ENCODE measurements at places on chromosomes 3 and 15.

- no peak for DNase-seq
These were observed 49.1 kb downstream of the FBN1 start for GRCh38 chr15:48596415-48596814.

DNA sequence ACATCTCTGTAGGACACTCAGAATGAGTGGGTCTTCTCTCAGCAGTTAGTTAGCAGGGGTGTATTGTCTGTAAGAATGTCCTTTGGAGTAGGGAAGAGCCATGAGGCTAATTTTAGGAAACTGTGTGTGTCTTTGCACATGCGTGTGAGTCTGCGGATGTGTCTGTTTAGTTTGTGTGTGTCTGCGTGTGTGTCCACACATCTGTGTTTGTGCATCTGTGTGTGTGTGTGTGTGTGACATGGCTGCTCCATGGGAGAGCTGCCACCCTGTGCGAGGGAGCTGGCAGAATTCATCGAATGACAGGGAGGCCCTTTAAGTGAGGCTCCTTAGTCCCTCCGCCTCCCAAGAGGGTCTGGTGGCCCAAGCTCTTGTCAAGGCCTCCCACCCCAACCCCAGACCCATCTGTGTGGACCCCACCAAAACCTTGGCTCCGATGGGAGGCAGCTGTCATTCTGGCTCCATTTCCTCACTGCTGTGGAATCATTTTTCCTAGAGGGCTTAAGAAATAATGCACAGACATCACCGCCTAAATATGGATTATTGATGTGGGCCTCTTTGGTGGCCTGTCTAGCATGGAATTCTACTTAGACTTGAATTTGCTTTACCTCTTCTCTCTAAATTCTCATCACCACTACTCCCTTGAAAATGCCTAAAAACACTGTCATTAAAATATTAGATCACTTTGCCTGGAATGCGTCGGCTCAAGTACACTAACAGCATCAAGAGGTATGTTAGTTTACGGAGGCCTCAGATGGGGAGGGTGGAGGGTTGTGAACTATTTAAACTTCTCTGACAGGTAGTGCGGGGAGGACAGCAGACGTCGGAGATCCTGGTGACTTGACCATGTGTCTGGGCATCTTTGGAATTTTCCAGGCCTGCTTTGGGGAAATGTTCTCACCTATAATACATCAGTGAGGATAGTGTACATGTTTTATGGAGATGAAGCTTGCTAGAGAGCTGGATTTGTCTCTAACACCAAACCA lies 9.4 kb downstream of the ESYT3 start:
- DNase-seq, result no peak

GRCh38 chr3:122635789-122636188 lies 44.9 kb upstream of the PARP14 start:
- DNase-seq, result no peak

GRCh38 chr3:74651292-74651691 lies 36.8 kb upstream of the CNTN3 start:
- DNase-seq, result no peak

GRCh38 chr15:39788108-39788507 lies 5.5 kb upstream of the FSIP1 start:
- DNase-seq, result no peak

- DNase-seq, result no peak
These were observed 367.3 kb downstream of the OCA2 start for GRCh38 chr15:27731776-27732175.

DNA sequence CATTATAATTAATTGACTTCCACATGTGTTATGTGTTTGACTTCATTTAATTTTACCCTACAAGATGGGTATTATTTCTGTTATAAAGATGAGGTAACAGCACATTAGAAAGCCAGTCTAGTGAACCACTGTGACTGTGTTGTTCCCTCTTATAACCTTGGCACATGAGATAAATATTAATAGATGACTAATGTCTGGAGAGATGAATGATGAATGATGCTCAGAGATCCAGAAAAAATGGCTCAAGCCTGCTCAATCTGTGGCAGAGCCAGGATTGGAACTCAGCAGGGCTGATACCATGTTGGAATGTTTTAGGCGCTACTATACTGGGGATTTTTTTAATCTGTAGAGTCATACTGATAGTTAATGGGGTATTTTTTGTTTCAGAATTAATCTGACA lies 118.8 kb upstream of the PTX3 start:
- DNase-seq, result no peak

- DNase-seq, result no peak
These were observed 100.4 kb upstream of the HES1 start for GRCh38 chr3:194035406-194036138.

DNA sequence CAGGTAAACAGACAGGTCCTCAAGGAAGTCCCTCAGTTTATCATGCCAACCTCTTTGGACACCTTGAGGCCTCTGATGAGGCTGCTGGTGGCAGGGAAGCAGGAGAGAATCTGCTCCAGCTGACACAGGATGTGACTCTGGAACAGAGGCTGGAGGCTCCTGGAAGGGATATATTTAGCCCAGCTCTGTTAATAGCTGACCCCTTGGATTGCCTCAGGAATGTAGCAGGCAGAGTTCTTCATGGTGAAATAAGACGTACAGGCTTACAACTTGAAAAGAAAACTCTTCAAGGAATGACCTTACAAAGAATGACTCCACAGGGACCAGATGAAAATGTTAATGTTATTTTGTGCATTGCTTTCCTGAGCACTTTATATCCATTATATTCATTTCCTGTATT lies 90.5 kb downstream of the AQP9 start:
- no peak for DNase-seq

DNA sequence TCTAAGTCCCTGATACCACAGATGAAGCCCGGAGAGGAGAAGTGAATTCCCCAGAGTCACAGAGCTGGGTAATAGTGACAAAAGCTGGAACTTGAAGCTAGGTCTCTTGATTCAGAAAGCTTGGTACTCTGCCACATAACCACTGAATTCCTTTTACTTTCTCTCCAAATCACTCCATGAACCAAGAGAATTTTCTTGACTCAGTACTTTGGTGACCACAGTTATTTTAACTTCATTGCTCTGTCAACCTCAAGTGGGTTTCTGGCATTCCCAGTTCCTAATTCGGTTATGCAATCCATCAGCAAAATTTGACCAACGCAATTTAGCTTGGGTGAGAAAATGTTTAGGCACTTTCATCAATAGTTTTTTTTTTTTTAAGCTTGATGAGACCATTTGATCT lies 61.0 kb upstream of the PPARG start:
- no peak for DNase-seq

- no peak for DNase-seq
These were observed 31.3 kb downstream of the TFRC start for GRCh38 chr3:196050597-196050996.

- no peak for DNase-seq
These were observed 15.3 kb downstream of the ZBTB47 start for GRCh38 chr3:42668793-42669217.

GRCh38 chr3:102761766-102762165 lies 327.0 kb downstream of the ZPLD1 start:
- DNase-seq, result no peak

DNA sequence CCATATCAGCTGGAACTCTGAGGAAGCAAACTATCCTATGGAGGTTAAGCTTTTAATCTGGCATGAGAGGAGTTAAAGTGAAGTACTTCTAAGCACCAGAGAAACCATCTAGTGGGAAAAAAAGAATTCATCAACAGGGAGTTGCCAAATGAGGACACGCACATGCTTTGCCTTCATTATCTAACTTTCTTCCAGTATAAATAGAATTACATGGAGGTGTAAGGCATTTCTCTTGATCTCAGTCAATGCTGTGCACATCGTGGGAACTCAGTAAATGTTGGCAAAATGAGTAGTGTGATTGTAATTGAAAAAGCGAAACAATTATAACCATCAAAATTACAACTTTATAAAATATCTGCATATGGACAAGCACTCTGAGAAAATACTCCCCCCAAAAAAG lies 8.0 kb upstream of the GSK3B start:
- no peak for DNase-seq

DNA sequence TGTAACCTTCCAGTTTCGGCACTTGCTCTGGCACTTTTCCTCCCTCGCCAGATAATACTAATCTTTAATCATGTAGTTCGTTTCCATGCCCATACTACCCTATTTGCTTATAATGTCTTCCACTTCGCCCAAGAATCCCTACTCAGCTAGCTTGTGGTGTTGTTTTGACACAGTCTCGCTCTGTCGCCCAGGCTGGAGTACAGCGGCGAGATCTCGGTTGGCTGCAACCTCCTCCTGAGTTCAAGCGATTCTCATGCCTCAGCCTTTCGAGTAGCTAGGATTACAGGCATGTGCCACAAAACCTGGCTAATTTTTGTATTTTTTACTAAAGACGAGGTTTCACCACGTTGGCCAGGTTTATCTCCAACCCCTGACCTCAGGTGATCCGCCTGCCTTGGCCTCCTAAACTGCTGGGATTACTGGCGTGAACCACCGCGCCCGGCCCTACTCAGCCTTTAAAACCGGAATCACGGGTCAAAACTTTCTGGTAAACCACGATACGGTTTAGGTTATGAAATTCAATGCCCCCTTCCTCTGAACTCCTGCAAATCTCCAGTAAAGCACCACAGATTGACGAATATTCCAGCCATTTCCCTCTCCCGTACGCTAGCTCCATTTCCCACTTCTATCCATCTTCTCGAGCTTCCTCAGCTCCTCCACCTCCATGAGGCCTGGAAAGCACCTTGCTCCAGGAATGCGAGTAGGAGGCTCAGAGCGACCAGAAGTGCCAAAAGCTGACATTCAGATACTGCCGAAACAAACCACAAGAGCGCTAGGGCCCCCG lies 878 bp upstream of the RAD51 start:
- DNase-seq, result no peak

GRCh38 chr15:25797035-25797434 lies 66.1 kb downstream of the ATP10A start:
- DNase-seq, result no peak

DNA sequence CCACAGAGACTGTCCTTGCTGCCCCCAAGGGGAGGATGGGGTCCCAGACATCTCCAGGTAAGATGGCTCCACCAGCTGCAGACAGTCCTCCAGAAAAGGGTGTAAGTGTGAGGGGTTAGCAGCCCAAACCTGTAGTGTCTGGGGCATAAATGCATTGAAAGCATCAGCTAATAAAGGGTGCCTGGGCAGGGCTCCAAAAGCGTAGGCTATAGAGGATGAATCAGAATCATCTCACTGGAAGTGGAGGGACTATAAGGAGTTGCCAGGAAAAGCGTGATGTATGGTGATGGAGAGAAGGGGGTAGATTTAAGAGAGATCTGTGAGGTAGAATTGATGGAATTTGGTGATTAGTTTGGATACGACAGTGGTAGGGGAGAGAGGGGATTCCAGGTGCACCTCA lies 79.9 kb upstream of the ONECUT1 start:
- DNase-seq, result no peak

DNA sequence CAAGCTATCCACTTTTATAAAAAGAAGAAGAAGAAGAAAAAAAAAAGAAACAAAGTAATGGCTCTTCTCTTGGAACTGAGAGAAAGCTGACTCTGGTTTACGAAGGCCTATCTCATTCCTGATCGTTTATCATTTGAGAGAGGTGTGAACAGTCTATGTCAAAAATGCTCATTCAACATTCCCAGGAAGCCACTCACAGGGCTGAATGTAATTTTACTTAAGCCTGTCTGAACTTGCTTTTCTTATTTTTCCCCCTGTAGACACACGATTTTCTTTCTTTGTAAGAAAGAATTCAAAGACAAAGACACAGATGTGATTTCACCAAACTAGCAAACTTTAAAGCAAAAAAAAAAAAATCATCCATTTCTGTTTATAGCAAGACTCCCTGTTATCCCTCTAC lies 805.8 kb downstream of the FHIT start:
- no peak for DNase-seq

DNA sequence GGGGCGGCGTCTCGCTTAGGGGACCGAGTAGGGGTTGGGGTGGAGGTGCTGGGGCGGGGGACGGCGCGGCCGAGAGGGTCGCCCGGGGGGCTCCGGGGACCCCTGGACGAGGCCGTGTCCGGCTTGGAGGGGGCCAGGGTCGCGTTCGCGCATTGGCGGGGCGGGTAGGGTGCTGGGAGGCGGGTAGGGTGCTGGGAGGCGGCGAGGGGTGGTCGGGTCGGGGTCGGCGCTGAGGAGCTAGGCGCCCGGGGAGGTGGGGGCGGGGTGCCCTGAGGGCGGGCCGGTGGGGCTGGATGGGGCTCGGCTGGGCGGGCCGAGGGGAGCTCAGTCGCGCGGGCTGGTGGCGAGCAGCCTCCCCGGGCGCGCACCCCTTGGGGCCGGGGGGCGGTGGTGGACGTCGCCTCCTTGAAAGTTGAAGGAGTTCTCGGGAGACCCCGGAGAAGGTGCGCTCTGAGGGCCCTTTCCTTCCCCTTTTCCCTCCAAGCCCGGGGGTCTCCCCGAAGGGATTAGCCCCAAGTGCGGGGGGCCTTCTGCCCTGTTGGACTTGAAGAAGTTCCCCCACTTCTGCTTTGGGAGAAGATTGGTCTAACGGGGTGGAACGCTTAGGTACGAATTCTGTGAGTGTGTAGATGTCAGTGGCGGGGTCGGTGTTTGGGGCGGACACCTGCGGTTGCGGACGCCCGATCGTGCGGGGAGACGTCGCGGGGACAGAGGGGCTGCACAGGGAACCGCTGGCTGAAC lies 543 bp downstream of the MEF2A start:
- no peak for DNase-seq

- peak; percentile 29 for DNase-seq
These were observed 1.9 kb downstream of the CHST2 start for GRCh38 chr3:143121241-143122088.

DNA sequence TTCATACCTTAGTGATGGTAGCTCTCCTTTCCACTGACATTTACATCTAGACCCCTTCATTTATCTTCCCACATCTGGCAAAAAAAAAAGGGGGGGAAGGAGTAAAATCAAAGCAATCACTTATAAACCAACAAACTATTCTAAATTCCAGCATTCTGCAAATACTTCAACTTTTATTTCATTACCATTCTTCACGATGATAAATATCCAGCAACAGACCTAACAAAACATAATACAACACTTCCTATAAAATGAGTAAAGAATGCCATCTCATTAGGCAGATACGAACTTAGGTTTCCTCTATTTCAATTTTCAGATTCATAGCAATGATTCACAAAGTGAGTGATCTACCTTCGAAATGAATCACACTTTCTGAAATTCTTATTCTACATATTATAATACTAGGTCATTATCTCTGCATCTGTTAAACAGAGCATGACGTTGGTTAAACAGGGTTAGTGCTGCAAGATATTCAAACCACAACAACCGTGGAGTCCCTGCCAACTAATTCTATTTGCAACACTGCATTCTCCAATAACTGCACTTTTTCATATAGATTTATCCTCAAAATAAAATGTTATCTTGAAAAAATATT lies at the start of gene LRRFIP2:
Gene LRRFIP2, minus strand, starts transcription at position 51 of the 595 bp plus-strand sequence. CDS start 25,599 bp downstream, outside the sequence.
- no peak for DNase-seq

GRCh38 chr15:51093488-51093838 lies 1.2 kb downstream of the TNFAIP8L3 start:
- no peak for DNase-seq

DNA sequence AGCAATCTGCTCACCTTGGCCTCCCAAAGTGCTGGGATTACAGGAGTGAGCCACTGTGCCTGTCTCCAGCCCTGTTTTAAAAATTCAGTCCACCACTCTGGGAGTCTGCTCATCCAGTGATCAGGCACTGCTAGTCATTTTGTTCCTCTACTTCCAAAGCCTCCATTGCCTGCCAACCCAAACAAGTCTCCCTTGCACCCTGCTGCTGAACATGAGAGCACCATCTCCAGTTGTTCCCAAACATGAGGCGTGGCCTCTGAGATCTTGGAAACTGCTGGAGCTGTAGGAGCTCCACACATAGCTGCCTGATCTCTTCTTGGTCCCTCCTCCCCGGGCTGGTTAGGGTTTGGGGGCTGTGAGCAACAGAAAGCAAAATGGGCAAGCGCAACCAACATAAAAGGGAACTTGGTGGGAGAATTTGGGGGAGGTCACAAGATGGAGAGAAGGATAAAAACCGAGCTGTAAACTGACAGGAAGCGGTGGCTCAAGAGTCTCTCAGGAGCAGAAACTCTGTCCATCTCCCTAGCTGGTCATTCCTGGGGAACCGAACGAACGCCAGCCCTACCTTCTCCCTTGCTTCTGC lies 49.6 kb upstream of the TLE3 start:
- DNase-seq, result no peak
